ENCODE measurements at places on chromosomes 2 and 18.

DNA sequence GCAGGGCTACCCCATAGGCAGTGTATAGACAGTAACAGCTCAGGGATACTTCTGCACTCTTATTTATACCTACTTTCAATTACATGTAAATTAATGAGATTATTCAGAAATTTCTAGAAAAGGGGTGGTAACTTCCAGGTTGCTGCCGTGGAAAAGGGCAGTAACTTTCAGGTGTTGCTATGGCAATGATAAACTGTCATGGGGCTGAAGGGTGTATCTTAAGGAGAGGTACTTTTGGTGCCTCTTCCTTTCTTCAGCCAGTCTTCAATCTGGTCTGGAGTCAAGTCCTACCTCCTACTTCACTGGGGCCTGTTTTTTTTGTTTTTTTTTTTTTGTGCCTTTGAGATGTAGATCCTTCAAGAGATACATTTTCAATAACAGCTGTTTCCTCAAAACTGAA, 35.2 kb upstream of the DNAJC10 start:
- no peak for DNase-seq

DNA sequence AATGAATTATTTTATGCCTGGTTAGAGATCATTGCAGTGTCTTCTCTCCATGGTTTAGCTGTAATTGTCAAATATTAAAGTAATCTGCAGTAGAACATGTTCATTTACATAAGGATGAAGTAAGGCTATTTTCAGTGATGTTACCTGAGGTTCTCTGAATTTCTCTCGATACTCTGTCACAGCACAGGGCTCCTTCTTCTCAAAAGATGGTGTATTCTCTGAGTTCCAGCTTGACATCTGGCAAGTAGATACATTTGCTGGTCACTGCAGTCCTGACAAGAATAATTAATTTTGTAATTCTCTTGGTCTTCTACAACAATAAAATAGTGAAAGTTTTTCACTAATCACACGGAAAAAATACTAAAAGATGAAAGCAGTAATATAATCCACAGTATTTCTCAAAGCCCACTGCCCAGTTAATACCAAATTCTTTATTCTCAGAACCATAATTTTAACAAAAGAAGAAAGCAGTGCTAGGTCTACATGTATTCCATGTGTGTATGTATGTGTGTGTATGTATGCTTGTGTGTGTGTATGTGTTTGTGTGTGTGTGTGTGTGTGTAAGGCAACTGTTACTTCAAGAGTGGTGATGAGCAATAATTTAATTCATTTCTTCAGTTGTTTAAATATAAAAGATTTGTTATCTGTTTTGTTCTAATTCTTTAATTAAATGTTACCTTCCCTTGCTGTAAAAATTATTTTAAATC, 1165.5 kb upstream of the SLC39A10 start:
- no peak for DNase-seq

DNA sequence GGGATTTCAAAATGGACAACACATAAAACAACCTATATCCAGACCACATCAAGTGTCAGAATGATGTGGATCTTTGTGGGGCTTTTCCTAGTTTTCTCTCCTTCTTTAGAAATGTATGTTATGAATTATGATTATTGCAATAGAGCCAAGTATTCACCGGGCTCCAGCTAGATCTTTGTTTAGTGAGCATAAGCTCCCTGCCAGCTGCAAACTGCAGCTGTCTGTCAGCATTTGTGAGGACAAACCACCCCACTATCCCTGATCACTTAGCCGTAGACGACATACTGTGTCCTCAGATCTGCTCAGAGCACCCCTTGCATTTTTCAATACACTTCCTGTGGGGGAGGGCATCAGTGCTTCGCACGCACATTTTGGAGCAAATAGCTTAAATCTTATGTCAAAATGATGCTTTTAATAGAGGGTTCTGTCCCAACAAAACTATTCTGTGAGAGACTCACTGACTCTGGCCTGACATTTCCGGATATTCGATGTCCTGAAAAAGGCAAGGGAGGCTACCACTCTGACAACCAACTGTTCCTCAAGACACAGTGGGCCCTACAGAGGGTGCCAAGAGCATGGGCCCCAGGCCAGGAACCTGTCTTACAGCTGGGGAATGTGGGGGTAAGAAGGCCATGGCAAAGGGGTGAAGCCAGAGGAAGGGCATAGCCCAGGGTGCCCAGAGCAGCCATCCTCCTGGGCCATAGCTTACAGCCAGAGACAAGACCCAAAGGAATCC, 346.0 kb downstream of the ARHGAP15 start:
- no peak for DNase-seq

GRCh38 chr2:88053296-88053695, 2.3 kb downstream of the KRCC1 start:
- DNase-seq, result no peak

DNA sequence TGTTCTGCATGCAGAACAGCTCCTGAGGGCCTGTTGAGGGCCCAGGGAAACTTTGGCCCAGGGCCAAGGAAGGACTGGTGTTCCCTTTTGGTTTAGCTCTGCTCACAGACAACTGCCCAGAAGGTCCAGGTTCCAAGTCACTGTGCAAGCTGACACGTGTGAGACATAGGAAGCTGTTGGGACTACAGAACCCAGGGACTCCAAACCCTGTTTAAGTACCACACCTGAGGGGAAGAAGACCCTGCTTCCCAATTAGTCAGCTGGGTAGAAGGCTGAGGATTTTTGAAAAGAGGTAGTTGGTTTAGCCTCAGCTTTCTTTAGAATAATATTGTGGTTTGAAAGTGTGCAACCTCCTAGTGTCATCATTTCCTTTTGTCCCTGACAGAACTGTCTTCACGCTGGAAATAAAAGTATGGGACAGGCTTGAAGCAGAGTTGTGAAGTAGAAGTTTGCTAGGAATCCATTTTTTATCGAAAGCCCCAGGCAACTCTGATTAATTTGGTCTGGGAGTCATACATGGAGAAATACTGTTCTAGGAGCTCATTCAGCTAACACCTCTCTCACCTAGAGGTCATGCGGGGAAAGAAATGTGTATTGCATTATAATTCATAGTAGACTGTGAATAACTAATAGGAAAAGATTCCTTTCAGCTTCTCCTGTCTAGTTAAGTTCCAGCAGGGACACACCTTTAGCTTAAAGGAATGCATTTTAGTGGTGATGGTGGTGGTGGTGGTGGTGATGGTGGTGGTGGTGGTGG, 19.9 kb upstream of the IL1RL1 start:
- DNase-seq, result no peak

GRCh38 chr2:45554073-45554741, 56.9 kb downstream of the SRBD1 start:
- no peak for DNase-seq

- no peak for DNase-seq
These were observed 88.9 kb downstream of the GAREM1 start for GRCh38 chr18:32381761-32382160.

GRCh38 chr2:88265352-88266303, 95.5 kb downstream of the THNSL2 start:
- no peak for DNase-seq

DNA sequence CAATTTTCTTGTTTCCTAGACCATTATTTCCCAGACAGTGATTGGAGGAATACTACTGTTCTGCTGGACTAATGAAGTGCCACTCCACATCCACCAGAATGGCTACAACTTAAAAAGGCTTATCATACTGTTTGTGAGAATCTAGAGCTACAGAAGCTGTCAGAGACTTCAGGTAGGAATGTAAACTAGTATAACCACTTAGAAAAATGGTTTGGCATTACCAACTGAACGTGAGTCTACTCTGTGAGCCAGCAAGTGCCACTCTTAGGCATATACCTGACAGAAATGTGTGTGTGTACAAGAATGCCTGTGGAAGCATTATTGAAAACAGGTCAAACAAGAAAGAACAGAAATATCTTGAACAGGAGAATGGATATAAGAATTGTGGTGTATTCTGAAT, 4.2 kb upstream of the SCN3A start:
- DNase-seq, result no peak

DNA sequence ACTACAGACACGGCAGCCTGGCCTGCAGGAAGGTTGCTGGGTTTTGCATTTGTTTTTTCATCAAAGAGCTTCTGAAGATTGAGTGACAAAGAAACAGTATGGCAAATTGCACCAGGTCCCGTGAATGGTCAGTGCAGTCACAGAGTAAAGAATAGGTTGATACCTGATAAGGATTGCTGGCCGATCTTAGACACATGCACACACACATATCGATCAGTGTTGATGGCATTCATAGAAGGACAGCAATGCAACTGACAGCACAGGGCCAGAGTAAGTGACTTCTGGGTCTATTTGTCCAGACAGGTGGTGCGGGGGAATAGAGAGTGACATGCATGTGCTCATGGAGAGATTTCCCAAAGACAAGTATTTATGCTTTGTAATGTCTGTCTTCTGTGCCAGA, 42.8 kb downstream of the NRP2 start:
- no peak for DNase-seq

DNA sequence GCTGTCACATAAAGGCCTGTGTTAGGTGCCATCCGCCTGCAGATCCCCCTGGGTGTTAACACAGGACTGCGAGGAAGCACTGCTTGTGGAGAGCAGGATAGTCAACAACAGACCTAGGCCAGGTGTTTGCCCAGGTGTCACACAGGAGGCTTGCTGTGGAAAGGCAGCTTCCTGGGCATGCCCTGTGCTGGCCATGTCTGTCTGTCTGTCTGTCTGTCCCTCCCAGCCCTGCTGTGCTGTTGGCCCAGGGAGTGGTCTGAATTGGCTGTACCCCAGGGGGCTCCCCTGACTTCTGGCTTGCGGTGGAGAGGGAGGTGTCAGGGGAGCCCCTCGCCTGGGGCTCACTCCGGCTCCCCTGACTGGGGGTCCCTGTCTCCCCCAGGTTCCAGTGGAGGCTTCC, 53.2 kb downstream of the SH3BP4 start:
- no peak for DNase-seq

- peak; percentile 16 for DNase-seq
These were observed 37.5 kb upstream of the SERPINB2 start for GRCh38 chr18:63850020-63850419.

DNA sequence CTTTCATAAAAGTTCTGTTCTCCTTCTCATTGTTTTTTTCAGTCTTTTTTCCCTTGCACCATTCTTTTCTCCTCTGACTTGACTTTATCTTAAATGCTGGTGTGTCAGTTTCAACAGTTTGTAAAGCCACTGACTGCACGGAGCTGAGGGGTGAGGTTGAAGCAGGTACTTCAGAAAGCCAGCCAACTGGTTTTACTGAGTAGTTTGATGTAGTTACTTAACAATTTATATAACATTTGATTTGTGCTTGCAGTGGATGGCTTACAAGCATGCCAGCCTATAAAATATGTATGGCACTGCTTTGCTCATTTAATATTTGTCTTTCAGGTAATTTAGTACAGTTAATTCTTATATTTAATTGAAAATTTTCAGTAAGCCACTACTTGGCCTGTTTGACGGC, 55.4 kb downstream of the FAM171B start:
- no peak for DNase-seq

GRCh38 chr2:6937157-6937556, 19.9 kb downstream of the RNF144A start:
- no peak for DNase-seq

- peak; percentile 57 for DNase-seq
These were observed 14.7 kb downstream of the CDC42EP3 start for GRCh38 chr2:37656512-37657423.

DNA sequence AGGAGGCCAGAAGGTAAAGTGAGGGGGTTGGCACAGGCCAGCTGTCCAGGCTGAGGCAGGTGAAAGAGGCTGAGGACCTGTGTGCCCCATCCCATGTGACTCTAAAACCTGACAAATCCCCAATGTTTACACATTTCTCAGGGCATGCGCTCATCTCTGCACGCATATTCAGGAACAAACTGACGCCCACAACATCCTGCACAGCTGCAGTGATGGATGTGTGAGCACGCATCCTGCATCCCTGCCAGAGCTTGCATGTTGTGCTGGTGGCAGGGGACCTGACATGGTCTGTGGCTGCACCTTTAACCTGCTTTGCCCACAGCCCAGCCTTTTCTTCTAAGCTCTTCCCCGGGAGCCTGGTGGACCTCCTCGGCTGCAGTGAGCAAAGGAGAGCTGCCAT, 83.1 kb downstream of the FBXO15 start:
- DNase-seq, result peak; percentile 68

DNA sequence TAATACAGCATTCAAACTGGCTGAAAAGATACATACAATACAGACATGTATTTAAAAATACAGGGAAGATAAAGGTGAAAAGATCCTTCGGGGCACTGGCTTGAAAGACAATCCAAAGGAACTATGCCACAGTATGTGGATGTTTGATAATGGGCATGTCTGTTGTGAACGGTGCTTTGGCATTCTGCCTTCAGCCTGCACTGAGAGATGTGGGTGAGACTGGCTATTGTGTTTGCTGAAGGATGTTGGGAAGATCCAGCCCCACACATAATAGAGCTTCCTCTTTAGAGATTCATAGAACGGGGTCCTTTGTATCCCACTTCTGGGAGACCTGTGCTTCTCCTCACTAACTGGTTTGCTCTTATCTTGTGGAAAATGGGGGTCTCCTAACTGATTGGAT, 65.1 kb upstream of the CXCR4 start:
- no peak for DNase-seq

All from OCI-LY7 (cell line).